ENCODE measurements at places on chromosomes 7 and 10. TPM values are rescaled to one million over a fixed set of nuclear protein-coding genes. Genes with fewer than 3 reads are reported as not detected.

Gene SLC16A12
- total RNA-seq = 43.5 TPM

Gene GNGT1
- not detected for total RNA-seq

Gene TSPAN13
- total RNA-seq = 6.9 TPM

Gene GLI3
- total RNA-seq = 12.6 TPM

Gene HOGA1
- total RNA-seq = 31.6 TPM

Gene AUTS2
- total RNA-seq = 56.6 TPM

Gene LIPF
- not detected for total RNA-seq

Gene MSMB
- total RNA-seq = not detected

Gene CLDN15
- 12.0 TPM for total RNA-seq

Gene CHST3
- 56.4 TPM for total RNA-seq

Measured in tibial nerve (tissue), 4 donors.